Placental pericyte (primary cell): ENCODE measurements at places on chromosomes 7 and 10. TPM values are rescaled to one million over a fixed set of nuclear protein-coding genes. Genes with fewer than 3 reads are reported as not detected.

ABCB4 gene
- 0.86 TPM in 1 of 2 replicates, not detected in the other for total RNA-seq

TAS2R4 gene
- total RNA-seq = 0.86 and 0.88 TPM in 2 replicates

INMT gene
- total RNA-seq = 1.1 and 17.8 TPM in 2 replicates

SLC18A3 gene
- not detected in 2 replicates for total RNA-seq

UPK3B gene
- total RNA-seq = not detected in 2 replicates

TIMM23 gene
- 58.0 and 89.8 TPM in 2 replicates for total RNA-seq

OPALIN gene
- not detected in 2 replicates for total RNA-seq

DDX56 gene
- 41.4 and 88.2 TPM in 2 replicates for total RNA-seq

PNLIPRP2 gene
- not detected in 2 replicates for total RNA-seq

NT5C2 gene
- 59.3 and 89.7 TPM in 2 replicates for total RNA-seq

BTBD16 gene
- total RNA-seq = not detected in 2 replicates

ADAMTS14 gene
- total RNA-seq = 2.2 and 12.5 TPM in 2 replicates

HTR7 gene
- 13.5 and 18.2 TPM in 2 replicates for total RNA-seq

COG5 gene
- 27.9 and 33.0 TPM in 2 replicates for total RNA-seq

MEOX2 gene
- total RNA-seq = under 0.01 TPM in 1 of 2 replicates, not detected in the other

PILRA gene
- not detected in 2 replicates for total RNA-seq

LEP gene
- not detected in 2 replicates for total RNA-seq

HPSE2 gene
- total RNA-seq = 0.22 and 4.0 TPM in 2 replicates

NYAP1 gene
- 0.72 and 1.8 TPM in 2 replicates for total RNA-seq

MRC1 gene
- under 0.01 and 0.43 TPM in 2 replicates for total RNA-seq

SMKR1 gene
- 0.66 TPM in 1 of 2 replicates, not detected in the other for total RNA-seq

HMX2 gene
- total RNA-seq = not detected in 2 replicates

LBX1 gene
- not detected in 2 replicates for total RNA-seq

NME8 gene
- total RNA-seq = not detected in 2 replicates

ZNF425 gene
- total RNA-seq = 1.6 and 3.9 TPM in 2 replicates

TRIM74 gene
- not detected in 2 replicates for total RNA-seq

TRIM4 gene
- 12.9 and 26.9 TPM in 2 replicates for total RNA-seq

ZCCHC24 gene
- total RNA-seq = 25.2 and 40.7 TPM in 2 replicates

ADGRA1 gene
- not detected in 2 replicates for total RNA-seq

CADPS2 gene
- total RNA-seq = 7.7 and 19.9 TPM in 2 replicates

GNG11 gene
- total RNA-seq = 45.1 and 93.5 TPM in 2 replicates

TFR2 gene
- 0.44 TPM in 1 of 2 replicates, not detected in the other for total RNA-seq

MOSPD3 gene
- 7.0 and 9.0 TPM in 2 replicates for total RNA-seq

UROS gene
- total RNA-seq = 56.1 and 56.5 TPM in 2 replicates

LIPM gene
- total RNA-seq = not detected in 2 replicates

CNNM2 gene
- 8.8 and 14.2 TPM in 2 replicates for total RNA-seq

GSTO2 gene
- 0.22 and 1.9 TPM in 2 replicates for total RNA-seq

VWDE gene
- 0.14 TPM in 1 of 2 replicates, not detected in the other for total RNA-seq

FAM13C gene
- total RNA-seq = under 0.01 and 0.14 TPM in 2 replicates

NCF1 gene
- 0.29 TPM in 1 of 2 replicates, not detected in the other for total RNA-seq

CYP2E1 gene
- 0.57 and 3.5 TPM in 2 replicates for total RNA-seq

ACBD5 gene
- total RNA-seq = 12.3 and 22.9 TPM in 2 replicates

C10orf90 gene
- not detected in 2 replicates for total RNA-seq

TMEM273 gene
- 0.43 TPM in 1 of 2 replicates, not detected in the other for total RNA-seq
